ENCODE measurements at places on chromosomes 4 and X. TPM values are rescaled to one million over a fixed set of nuclear protein-coding genes. Genes with fewer than 3 reads are reported as not detected.

- no peak for DNase-seq
These were observed 97.2 kb downstream of the CPZ start for GRCh38 chr4:8689741-8690140.

GRCh38 chr4:158056689-158057245 is 116.1 kb downstream of the GASK1B start:
- no peak for DNase-seq

GRCh38 chr4:57131849-57132742 is 21.9 kb upstream of the IGFBP7 start:
- DNase-seq: no peak

GRCh38 chrX:71577682-71578081 is 555 bp upstream of the GCNA start:
- DNase-seq: no peak

GRCh38 chr4:45033676-45034419 is 307.5 kb upstream of the GNPDA2 start:
- no peak for DNase-seq

DNA sequence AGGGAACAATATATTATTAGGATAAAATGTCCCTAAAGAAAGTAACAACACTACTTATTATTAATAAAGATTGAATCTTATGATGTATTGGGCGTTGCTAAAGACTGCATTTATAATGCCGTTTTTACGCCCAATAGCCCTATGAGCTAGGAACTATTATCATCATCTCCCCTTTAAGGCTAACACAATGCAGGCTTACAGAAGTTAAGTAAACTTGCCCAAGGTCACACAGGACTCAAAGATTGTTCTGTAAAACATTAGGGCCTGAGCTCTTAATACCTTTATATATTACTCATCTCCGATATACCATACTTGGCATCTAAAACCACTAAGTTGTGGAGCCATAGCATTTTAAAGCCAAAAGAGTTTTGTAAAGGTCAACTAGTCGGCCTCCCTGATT is 149.5 kb downstream of the FAM13A start:
- DNase-seq: no peak

DNA sequence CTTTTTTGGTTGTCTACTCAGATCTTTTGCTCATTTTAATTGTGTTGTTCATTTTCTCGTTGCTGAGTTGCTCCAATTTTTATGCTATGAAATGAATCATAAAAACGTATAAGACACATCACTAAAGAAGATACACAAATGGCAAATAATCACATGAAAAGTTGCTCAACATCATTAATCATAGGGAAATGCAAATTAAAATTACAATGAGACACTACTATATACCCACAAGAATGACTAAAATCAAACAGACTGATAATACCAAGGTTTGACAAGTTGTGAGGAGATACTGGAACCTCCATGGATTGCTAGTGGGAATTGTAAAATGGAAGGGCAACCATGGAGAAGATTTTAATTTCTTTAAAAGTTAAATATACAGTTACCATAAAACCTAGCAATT is 17.0 kb downstream of the GSTCD start:
- DNase-seq: no peak

DNA sequence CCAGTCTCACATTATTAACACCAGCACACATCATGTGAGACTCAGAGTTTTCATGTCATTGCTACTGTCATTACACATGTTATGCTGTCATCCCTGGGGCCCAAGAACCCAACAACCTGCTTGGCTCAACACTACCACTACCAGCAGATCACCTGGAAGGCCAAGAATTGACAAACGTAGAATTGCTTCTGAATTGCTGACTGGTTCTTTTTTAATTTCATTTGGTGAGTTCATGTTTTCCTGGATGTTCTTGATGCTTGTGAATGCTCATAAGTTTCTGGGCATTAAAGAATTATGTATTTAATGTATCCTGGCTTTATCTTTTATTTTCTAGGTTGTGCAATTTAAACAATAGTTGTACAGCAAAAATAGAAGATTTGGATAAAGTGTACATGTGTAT is 40.2 kb downstream of the ACTRT1 start:
- no peak for DNase-seq

- no peak for DNase-seq
These were observed 153.6 kb downstream of the SOWAHB start for GRCh38 chr4:76744241-76744921.

DNA sequence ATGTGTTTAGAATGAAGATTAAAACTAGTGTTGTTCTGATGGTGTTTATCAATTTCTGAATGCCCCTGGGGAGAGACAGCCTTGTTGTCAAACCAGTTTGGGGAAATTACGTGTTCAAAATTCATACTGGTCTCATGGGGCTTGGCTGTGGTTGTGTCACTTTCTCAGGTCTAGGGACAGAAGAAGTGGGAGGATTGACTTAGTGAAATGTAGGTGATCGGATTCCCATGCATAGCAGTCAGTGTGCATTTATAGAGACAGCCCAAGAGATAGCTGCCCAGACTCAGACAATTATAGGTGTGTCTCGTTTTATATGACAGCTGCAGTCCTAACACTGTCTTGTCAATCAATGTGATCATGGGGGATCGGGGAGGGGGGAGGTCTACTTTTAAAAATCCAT is 94.4 kb upstream of the CLCN4 start:
- DNase-seq: no peak

DNA sequence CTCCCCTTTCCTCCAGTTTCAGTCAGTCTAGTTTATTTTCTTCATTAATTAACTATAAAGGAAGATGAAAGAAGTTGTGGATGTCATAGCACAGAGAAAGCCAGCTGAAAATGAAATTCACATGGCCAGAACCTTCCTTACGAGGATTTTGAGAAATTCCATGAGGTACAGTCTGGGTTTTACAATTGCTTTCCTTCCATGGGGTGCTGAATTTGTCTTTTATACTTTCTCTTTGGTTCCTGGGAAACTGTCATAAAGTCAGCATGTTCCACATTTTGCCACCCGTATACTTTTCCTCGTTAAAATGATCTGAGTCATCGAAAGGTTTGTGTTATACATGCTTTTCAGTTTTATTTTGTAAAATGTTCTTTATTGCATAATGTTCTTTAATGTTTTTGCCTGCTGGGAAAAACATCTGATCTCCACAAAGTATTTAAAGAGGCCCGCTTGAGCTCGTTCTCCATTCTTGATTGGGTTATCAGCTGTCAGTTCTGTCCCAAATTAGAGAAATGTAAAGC is 78.1 kb upstream of the CLDN34 start:
- no peak for DNase-seq

DNA sequence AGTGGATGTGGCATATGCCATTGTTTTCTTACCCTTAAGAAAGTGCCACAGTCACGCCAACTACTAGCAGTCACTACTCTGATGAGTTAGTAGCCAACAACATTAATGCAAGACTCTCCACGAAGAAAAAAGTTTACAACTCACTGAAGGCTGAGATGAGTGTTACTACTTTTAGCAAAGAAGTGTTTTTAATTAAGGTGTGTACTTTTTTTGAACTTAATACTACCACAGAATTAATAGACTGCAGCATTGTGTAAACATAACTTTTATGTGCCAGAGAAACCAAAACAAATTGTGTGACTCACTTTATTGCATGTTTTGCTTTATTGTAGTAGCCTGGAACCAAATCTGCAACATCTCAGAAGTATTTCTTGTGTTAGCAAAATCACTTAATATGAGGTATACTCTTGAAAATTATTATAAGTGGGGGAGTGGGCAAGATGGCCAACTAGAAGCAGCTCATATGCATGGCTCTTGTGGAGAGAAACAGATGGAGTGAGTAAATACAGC is 2.2 kb upstream of the UGT2B4 start:
- no peak for DNase-seq

DNA sequence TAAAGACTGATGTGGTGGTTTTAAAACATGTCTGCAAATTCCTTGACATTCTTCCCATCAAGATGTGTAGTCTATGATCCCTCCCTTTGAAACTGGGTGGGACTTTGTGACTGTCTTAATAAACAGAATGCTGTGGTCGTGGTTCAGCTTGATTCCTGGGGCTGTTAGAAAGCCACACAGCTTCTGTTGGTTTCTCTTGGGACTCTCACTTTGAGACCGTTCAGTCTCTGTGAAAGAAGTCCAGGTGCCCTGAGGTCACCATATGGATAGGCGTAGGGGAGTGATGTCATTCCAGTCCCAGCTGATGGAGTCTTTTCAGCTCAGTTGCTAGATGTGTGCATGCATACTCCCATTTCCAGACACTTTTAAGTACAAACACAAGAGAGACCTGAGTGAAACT is 216.6 kb downstream of the KDR start:
- no peak for DNase-seq

DNA sequence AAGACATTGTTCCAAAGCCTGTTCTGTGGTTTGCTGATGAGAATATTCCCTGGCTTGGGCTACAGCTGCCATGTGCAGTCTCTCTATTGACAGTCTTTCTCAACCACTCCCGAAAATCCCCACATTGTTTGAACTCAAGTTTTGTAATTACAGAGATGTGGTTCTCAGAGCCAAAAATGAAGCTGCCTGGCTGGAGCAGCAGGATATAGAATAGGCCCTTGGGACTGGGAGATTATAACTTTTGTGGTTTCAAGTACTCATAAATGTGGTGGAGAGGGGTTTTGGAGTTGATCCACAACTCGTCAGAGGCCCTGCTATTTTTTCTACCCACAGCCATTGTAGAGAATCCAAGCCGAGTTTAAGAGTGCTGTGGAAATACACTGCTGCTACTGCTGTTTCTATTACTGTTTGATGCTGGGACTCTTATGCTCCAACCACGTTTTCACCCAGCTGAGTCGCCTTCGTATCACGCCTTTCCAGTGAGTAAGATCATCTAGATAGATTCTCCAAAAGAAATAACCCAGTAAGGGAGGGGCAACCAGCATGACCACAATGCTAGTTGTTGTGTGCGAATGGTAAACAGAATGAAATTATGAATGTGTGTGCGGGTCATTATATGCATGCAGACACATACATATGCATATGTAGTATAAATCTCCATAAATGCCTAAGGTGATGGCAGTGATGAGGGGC is 57.1 kb upstream of the ATXN3L start:
- DNase-seq: no peak

GRCh38 chrX:68719904-68720614 is 72.6 kb downstream of the STARD8 start:
- DNase-seq: no peak

DNA sequence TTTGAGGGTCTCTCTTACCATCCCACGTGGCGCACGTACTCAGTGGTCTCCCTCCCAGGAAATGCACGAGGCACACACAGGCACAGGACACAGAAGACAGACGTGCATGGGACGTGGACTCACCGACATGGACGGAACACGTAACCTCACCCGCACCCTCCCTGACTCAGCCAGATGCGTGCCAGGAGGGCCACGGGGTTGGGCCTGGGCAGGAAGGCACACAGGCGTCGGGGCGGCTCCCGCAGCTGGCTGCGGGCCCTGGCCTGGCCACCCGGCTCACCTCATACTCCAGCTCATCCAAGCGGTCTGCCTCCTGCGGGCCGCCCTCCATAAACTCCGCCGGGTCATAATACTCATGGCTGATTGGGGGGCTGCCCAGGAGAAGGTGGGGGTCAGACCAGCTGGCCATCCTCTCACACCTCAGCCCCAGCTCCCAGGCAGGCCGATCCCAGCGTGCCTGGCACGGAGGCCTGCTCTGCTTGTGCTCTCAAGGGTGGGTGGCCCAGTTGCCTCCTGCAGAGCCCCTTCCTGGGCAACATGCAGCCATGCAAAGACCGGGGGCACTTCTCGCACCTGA is 12.6 kb downstream of the SSR4 start:
- DNase-seq: no peak

DNA sequence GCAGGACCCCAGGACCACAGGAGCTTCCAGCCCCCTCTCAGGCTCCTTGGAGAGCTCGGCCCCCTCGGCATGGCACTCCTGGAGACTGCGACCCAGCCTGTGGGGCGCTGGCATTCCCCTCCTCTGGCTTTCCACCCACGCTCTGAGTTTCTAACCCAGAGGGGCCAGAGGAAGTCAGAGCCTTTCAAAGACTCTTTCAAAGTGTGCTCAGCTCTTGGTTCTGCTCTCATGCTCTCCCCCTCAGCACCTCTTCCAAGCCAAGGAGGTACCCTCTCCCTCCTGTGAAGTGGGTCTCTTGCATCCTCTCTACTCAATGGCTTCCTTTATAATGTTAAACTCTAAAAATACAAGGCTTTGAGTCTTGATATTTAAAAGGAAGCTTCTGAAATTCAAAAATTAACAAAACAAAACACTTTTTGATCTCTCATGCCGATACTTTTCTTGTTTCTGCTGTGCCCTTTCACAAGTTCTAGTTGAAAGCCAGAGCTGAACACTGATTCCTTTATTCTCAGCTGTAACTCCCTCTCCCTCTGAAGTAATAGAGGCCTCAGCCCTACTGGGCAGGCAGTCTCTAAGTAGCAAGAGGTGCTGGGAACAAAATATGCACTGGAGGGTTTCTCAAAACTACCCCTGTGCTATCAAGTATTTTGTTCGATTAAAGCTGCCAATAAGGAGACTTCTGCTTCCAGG is 82.8 kb downstream of the NAT8L start:
- no peak for DNase-seq

DNA sequence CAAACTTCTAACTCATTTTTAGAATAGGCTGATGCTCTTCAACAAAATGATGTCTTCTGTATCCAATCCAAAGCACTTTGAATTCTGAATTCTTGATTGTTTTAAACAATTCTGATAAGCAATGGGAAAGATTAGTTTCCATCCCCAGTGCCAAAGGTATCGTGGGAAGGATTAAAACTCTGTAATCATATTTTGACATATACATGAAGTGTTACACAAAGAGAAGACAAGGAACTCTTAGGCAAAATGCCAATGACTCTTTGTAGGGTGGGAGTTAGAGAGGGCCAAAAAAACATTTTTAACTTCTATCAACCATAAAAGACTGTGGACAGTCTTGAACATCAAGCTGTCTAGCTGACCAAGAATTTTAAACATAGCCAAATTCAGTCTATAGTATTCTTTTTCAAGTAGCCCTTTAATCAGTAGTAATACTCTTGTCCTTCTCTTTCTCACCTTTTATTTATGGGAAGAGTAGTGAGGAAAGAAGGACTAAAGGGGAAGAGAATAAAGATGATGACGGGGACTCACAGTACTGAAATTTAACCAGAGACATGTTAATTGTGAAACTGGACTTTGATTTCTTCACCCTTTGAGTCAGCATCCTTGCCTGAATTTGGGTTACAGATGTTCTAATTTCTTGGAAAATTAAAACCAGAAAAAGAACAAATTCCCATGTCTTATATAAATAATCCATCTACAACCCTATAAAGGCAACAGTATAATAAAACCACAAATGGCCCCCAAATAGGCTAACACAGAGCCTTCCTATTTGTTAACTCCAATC is 51.8 kb upstream of the VEGFD start:
- no peak for DNase-seq

CCDC110 gene
- 3.6 TPM for total RNA-seq

DCHS2 gene
- total RNA-seq: 1.2 TPM

ADGRL3 gene
- 4.4 TPM for total RNA-seq

NDNF gene
- 8.9 TPM for total RNA-seq

CLNK gene
- total RNA-seq: not detected

AFF2 gene
- total RNA-seq: 0.05 TPM

PNMA5 gene
- not detected for total RNA-seq

LGI2 gene
- total RNA-seq: 0.82 TPM

PRDM8 gene
- 0.82 TPM for total RNA-seq

GSPT2 gene
- total RNA-seq: 6.7 TPM

All from colonic mucosa (tissue), 4 donors.